ENCODE measurements at places on chromosomes 5 and 9. TPM values are rescaled to one million over a fixed set of nuclear protein-coding genes. Genes with fewer than 3 reads are reported as not detected.

The AQP7 gene
- total RNA-seq, result 0.59 TPM

The MCC gene
- 45.6 TPM for total RNA-seq

The GABRA6 gene
- total RNA-seq, result not detected

The PTGDS gene
- 57.9 TPM for total RNA-seq

The DMGDH gene
- total RNA-seq, result 7.2 TPM

The HAVCR1 gene
- total RNA-seq, result 0.36 TPM

The LEAP2 gene
- total RNA-seq, result under 0.01 TPM

The MYMK gene
- not detected for total RNA-seq

The ZNF879 gene
- total RNA-seq, result 6.2 TPM

The HMHB1 gene
- total RNA-seq, result not detected

The NMUR2 gene
- not detected for total RNA-seq

The UBQLN1 gene
- total RNA-seq, result 117 TPM

The SNCB gene
- total RNA-seq, result not detected

DNA sequence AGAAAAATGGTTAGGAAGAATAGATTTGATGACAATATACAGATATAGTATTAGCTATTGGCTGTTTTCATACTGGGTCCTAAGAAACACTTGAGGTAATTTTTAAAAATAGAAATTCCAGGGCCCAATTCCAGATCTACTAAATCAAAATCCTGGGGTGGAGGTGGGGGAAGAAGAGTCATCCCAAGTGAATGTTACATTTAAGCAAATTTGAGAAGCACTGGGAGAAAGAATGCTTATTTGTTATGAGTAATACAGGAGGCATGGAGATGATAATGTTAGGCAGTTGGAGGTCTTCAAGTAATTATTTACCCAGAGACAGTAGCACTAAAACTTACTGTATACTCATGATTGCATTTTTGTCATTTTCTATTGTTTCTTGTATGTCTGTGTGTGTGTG is 93.0 kb upstream of the DAB2 start:
- H3K36me3 ChIP-seq, result no peaks in the 10 kb centered on the region
- peak; percentile 52 for DNase-seq
- peak overlapping the region; percentile 91 for H3K27ac ChIP-seq

DNA sequence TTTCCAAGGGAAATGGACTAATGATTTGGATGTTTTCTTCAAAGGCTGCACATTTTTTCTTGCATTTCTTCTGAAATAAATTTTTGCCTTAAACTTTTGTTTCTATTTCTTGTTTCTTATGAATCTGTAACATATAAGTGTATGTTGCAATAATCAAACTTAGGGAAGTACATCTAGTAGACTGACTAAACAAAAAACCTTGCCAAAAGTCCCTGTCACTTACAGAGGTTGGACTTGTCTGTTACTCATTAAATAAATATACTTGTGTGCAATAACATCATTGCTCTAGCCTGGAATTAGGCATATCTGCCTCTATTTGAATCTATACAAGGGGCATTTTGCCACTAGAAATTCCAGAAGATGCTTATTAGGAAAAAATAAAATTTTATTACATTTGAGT is 56.6 kb downstream of the C6 start:
- H3K4me1 ChIP-seq, result no peaks in the 10 kb centered on the region
- H3K4me3 ChIP-seq, result no peak overlapping the region
- peak; percentile 1 for DNase-seq
- no peak overlapping the region for H3K27ac ChIP-seq
- H3K27me3 ChIP-seq, result no peaks in the 10 kb centered on the region
- H3K36me3 ChIP-seq, result no peaks in the 10 kb centered on the region

DNA sequence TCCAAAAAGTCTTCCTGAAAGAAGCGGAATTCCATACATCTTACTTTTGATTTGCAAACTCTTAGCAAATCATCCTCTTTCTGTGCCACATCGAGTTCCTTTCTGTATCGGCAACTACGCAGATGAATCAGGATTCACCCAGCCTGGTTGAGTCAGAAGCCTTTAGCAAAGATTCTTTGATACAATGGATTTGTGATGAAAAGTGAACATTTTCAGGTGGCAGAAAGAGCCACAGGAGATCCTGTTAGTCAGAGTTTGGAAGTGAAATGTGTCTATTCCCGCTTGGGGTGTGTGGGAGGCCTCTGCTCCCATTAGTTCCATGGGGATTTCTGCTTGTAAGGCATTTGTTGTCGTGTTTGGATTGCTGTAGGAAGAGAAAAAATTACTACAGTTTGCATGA is 351.8 kb upstream of the WWC1 start:
- peaks cover 12% of the 10 kb centered on the region for H3K4me1 ChIP-seq
- no peaks in the 10 kb centered on the region for H3K27me3 ChIP-seq
- H3K27ac ChIP-seq, result peak overlapping the region; percentile 61
- H3K4me3 ChIP-seq, result no peak overlapping the region
- H3K36me3 ChIP-seq, result no peaks in the 10 kb centered on the region

DNA sequence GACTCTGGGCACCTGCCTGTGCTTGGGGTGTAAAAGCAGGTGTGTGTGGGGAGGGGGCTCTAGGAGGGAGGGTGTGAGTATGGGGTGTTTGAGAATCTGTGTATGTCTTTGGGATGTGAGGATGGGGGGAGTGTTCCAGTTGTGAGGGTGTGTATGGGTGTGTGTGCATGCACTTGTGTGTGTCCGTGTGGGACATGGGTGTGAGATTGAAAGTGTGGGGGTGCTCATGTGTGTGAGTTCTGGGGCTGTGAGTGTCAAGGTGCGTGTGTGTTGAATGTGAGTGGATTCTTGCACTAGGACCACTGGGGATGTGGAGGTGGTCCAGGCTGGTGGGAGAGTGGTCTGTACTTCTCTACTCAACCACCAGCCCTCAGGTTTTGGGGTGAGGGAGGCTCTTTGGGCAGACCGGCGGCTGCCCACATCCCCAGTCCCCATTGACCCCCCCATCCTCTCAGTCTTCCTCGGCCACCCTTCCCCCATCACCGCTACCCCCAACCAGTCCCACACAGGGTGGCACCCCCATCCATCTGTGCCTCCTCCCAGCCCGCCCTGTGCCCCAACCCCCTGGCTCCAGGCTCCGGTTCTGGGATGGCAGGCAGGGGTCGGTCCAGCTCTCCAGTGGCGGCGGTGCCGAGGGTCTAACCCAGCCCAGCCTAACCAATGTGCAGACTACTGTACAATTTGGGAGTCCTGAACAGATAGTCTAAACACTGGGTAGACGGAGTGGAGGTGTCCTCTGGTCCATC is 31.5 kb downstream of the GOLGA2 start:
- H3K4me3 ChIP-seq, result peak overlapping the region; percentile 57
- peaks cover 11% of the 10 kb centered on the region for H3K4me1 ChIP-seq
- DNase-seq, result peak; percentile 85
- H3K36me3 ChIP-seq, result no peaks in the 10 kb centered on the region

- no peaks in the 10 kb centered on the region for H3K36me3 ChIP-seq
- H3K4me3 ChIP-seq, result no peak overlapping the region
- H3K27me3 ChIP-seq, result no peaks in the 10 kb centered on the region
- H3K27ac ChIP-seq, result no peak overlapping the region
- H3K4me1 ChIP-seq, result peaks cover 8% of the 10 kb centered on the region
These were observed 19.5 kb upstream of the RAB14 start for GRCh38 chr9:121220996-121221663.

DNA sequence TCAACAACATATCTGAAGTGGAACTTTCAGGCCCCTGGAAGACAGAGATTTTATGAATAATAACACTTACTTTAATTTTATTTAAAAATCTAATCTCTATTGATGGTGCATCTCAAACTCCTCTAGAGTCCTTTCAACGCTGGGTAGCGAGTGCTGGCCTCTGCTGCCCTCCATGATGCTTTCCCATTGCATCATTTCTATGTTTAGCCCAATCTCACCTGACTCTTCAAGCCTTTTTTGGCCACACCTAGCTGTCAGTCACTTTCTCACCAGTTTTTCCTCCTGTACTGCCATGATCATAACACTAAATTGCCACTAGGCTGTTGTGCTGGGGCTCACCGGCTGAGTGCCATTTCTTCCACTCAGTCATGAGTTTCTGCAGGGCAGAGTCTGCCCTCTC is 396.1 kb upstream of the DAP start:
- no peaks in the 10 kb centered on the region for H3K27me3 ChIP-seq
- H3K4me1 ChIP-seq, result no peaks in the 10 kb centered on the region
- DNase-seq, result no peak
- no peak overlapping the region for H3K4me3 ChIP-seq
- H3K27ac ChIP-seq, result no peak overlapping the region

GRCh38 chr5:160923411-160923810 is 71.4 kb upstream of the ATP10B start:
- no peak overlapping the region for H3K4me3 ChIP-seq
- H3K4me1 ChIP-seq, result no peaks in the 10 kb centered on the region
- H3K36me3 ChIP-seq, result no peaks in the 10 kb centered on the region
- no peak for DNase-seq
- no peak overlapping the region for H3K27ac ChIP-seq

GRCh38 chr5:93346301-93346700 is 234.7 kb downstream of the NR2F1-AS1 start:
- no peak for DNase-seq
- no peaks in the 10 kb centered on the region for H3K36me3 ChIP-seq
- peaks cover 12% of the 10 kb centered on the region for H3K4me1 ChIP-seq

GRCh38 chr9:114684036-114684435 is 2.0 kb upstream of the TEX48 start:
- no peak overlapping the region for H3K27ac ChIP-seq
- no peak overlapping the region for H3K4me3 ChIP-seq
- no peaks in the 10 kb centered on the region for H3K27me3 ChIP-seq
- H3K36me3 ChIP-seq, result no peaks in the 10 kb centered on the region
- peaks cover 2% of the 10 kb centered on the region for H3K4me1 ChIP-seq
- DNase-seq, result no peak

- H3K4me3 ChIP-seq, result no peak overlapping the region
- H3K36me3 ChIP-seq, result peaks cover 8% of the 10 kb centered on the region
- no peak for DNase-seq
- H3K4me1 ChIP-seq, result peaks cover 12% of the 10 kb centered on the region
These were observed 286.9 kb downstream of the ARHGEF28 start for GRCh38 chr5:73912821-73913271.

GRCh38 chr9:12403721-12404120 is 289.5 kb upstream of the TYRP1 start:
- no peaks in the 10 kb centered on the region for H3K27me3 ChIP-seq
- no peaks in the 10 kb centered on the region for H3K36me3 ChIP-seq
- DNase-seq, result no peak
- no peak overlapping the region for H3K4me3 ChIP-seq
- no peaks in the 10 kb centered on the region for H3K4me1 ChIP-seq

- no peak overlapping the region for H3K4me3 ChIP-seq
- H3K27me3 ChIP-seq, result peaks cover 5% of the 10 kb centered on the region
- no peak overlapping the region for H3K27ac ChIP-seq
- H3K4me1 ChIP-seq, result peaks cover 15% of the 10 kb centered on the region
These were observed 80.4 kb upstream of the OSMR start for GRCh38 chr5:38765399-38765861.

DNA sequence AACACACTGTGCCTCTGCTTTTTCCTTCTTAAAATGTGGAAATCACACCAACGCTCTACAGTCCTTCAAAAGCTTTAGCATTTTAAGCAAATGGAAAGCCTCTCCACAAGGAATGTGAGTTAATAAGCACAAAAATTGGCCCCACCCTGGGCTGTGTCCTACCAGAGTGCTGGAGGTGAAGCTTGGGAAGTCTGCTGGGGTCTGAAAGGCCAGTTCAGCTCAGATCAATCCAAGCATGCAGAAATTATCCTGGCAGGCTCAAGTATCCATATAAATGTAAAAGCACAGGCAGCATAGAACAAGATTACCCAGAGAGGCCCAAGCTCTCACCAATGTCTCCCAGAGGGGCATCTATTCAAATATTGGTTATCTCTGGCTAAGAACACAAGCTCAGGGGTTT is 98.5 kb downstream of the ESM1 start:
- H3K36me3 ChIP-seq, result no peaks in the 10 kb centered on the region
- H3K4me1 ChIP-seq, result peaks cover 16% of the 10 kb centered on the region
- no peak for DNase-seq

GRCh38 chr5:18992264-18992663 is 995.7 kb downstream of the CDH18 start:
- H3K27ac ChIP-seq, result no peak overlapping the region
- H3K36me3 ChIP-seq, result no peaks in the 10 kb centered on the region
- no peak overlapping the region for H3K4me3 ChIP-seq
- no peaks in the 10 kb centered on the region for H3K4me1 ChIP-seq
- DNase-seq, result no peak
- no peaks in the 10 kb centered on the region for H3K27me3 ChIP-seq

DNA sequence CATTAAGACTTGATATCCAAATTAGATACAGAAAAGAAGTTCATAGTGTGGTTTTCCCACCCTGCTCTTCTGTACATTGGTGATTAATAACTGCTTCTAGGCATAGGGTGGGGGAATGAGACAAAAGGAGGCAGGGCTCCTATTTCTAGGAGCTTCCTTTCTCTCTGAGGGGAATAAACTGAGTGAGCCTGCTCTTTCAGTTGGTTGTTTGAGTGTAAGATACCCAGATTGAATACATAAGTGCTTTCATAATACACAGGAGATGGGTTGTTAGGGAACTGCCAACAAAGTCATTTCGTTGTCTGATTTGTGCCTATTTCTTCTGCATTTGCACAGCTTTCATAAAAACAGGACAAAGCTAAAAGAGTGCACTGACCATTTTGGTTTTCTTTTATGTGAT is 48.9 kb upstream of the TTC23L start:
- no peaks in the 10 kb centered on the region for H3K27me3 ChIP-seq
- peaks cover 4% of the 10 kb centered on the region for H3K36me3 ChIP-seq
- H3K27ac ChIP-seq, result peak overlapping the region; percentile 61

DNA sequence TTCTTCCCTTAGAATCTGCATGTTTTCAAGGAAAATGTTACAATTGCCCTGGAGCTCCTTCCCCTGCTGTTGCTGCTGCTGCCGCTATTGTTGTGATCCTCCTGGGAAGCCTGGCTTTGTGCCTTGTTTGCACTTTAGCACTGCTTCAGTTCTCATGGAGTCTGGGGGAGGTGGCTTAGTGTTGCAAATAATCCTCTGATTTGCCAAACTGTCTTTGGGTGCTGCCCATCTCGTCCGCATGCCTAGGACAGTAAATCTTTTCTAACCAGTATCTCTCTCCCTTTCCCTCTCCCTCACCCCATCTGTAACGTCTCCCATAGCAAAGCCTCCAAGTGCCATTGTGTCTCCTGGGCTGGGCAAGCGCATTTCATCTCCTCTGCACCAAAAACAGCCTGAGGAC is 30.3 kb downstream of the FAM240B start:
- no peaks in the 10 kb centered on the region for H3K4me1 ChIP-seq
- peaks cover 2% of the 10 kb centered on the region for H3K27me3 ChIP-seq
- H3K4me3 ChIP-seq, result no peak overlapping the region
- DNase-seq, result no peak

DNA sequence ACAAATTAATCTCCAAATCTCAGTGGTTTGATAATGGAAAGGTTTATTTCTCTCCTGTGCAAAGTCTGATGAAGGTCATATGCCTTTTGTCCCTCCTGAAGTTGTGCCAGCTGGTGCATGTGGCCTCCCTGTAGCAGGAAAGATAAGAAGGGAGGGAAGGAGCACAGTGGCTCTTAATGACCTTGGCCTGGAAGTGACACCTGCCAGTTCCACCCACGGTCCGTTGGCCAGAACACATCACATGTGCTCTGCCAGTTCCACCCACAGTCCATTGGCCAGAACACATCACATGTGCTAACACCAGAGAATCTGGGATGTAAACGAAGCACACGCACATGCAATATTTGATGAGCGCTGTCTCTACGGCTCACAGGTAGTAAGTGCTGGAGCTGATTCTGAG is 130.9 kb downstream of the DOCK2 start:
- H3K36me3 ChIP-seq, result no peaks in the 10 kb centered on the region
- no peak overlapping the region for H3K4me3 ChIP-seq
- DNase-seq, result no peak
